ENCODE measurements at places on chromosomes 12 and 14.

- DNase-seq: no peak
Observed at GRCh38 chr14:20440465-20440864, 4.5 kb upstream of the KLHL33 start.

DNA sequence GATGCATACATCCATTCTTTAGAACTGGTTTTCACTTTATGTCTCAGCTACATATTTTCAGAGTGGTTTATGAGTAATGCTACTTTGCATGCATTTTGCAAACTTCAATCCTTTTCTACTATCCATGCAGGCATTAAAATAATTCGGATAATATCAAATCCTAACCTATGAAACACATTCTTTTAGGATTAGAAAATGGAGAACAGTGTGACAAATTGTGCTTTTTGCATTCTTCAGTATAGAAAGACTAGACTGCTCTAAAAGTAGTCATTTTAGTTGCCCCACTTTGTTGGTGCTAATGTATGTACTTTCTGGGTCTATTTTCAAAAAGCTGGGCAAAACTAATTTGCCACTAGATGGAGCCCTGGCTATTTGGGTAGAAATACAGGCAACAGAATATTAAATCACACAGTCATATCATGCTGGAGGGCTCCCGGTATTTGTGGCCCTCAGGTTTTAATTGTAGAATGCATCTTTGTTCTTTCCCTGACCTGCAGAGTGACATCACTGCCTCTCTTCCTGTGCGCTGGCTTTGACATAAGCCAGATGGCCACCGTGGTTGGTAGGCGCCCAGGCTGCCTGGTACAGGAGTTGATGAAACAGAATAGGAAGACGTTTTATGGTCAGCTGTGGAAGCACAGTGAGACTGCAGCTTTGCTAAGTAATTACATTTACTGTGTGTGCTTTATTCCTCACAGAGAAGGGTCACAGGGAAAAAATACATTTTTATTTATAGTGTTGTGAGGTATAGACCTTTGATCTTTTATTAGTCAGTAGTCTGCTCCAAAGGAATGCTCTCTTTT, 28.1 kb downstream of the MSRB3 start:
- DNase-seq: no peak

DNA sequence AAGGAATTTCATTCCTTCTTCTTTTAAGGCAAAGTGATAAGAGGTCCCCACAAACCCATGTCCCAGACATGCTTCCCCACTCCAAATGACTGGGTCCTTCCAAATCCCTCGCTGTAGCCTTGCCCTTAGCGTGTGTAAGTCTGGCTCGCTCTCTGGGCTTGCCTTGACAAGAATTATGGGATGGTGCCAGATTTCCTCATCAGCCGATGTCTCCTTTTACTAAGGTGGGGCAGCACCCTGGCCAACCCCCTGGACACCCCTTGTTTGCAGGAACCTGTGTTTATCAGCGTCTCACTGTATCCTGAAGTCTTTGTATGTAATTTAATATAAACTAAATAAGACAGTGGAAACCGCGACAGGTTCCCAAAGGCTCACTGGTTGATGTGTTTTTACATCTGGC, 493.3 kb downstream of the EGLN3 start:
- no peak for DNase-seq

- no peak for DNase-seq
Observed at GRCh38 chr12:116278279-116278626, 760 bp upstream of the MED13L start.

GRCh38 chr12:116982791-116983411, 72.2 kb downstream of the FBXW8 start:
- no peak for DNase-seq

DNA sequence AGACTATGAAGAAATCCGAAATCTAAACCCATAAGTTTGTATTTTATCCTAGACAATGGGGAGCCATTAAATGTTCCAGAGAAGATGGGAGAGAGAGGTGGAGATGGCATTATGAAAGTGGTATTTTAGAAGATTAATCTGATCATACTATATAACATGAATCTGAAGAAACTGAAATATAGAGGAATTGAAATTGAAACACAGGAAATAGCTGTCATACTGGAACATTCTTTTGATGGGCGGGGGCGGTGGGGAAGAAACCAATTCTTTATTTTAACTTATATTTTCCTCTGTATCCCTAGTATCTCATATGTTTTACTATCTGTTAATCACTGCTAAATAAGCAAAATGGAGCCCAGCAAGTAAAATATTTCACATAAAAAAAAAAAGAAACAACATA, 27.0 kb upstream of the FOXN3 start:
- no peak for DNase-seq

DNA sequence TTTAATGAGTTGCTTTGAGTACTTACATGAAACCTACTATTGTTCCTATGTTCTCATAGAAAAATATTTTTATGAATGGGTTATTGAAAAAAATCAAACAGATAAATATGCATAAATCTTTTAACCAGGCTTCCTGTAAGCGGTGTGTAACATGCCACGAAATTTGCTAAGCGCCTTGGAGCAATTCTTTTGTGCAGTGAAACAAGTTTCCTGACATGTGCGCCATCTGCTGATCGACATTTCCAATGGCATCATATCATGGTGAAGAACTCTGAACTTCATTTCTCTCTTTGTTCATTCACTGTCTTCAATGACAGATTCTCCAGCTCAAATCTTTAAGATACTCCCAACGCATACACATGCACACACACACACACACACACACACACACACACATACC, 145.6 kb upstream of the NAV3 start:
- no peak for DNase-seq

DNA sequence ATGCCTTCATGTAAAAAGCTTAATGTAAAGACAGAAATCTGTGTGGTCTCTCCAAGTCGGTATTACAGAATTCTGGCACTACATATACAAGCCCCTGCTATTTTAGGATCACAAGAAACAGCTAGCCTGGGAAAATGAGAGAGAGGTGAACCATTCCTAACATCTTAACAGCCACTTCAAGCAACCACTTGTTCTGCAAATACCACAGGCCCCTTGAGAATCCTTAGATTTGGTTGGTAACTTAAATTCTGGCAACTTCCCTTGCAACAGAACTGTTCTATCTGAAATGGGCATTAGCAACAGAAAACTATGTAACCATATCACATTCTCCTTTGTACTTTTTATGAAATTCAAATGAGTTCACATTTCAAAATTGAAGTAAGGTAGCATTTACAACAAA, 68.5 kb downstream of the SPPL3 start:
- no peak for DNase-seq

- no peak for DNase-seq
Observed at GRCh38 chr12:50508414-50508813, 3.6 kb downstream of the DIP2B start.

- no peak for DNase-seq
Observed at GRCh38 chr12:100199023-100199346, 1.6 kb upstream of the ACTR6 start.

DNA sequence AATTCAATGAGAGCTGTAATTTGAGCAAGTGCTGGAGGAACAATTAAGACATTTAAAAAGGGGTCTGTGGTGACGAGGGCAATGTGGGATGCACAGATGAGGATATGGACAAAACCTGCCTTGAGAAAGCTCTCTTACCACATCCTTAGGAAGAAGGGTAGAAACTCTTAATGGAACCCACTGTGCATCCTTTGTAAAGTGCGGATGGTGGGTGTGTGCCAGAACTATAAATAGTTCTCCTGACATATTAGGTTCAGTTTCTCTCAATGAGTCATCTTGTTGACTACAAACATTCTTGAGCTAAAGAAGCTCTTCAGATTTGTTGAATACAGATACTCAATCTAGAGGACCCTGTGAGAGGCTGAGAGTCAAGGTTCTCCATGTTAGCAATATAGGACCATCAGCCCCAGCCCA, 106.1 kb upstream of the ANO4 start:
- DNase-seq: no peak

DNA sequence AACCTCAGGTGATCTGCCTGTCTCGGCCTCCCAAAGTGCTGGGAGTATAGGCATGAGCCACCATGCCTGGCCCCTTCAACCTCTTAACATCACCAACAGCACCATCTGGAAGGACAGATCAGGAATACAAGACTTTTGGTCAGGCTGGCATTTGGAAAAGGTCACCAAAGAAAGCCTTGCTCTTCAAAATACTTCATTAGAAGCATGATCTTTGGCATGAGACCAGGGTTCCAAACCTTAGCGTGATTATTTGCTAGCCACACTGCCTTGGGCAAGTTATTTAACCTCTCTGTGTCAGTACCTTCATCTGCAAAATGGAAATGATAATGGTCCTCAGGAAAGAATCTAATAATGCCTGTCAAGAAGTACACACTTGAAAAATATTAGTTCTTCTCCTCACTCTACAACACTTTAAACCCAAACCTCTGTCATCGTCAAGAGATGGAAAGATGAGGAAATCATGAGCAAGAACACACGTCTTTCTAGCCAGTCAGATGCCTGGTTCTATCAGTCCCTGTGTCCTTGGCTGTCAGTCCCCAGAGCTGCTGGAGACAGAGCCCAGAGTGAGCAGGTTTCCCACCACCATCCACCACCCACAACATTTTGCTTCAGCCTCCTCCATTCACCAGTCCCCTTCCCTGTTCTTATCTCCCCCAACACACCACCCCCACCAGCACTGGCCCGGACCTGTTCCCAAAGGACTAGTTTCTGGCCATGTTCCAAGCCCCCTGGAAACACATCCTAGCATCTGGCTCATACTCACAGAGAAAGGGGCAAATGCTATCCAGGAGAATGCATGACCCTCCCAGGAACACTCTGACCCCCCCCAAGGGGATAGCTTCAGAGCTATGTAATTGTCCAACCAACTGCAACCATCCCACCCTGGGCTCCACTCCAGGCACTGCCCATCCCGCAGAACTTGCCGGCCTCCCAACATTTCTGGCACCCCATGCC, 2.0 kb downstream of the ADCY6 start:
- DNase-seq: no peak

GRCh38 chr12:15996254-15996653, 85.1 kb downstream of the DERA start:
- no peak for DNase-seq

GRCh38 chr14:79044894-79045624, 874.9 kb downstream of the NRXN3 start:
- DNase-seq: peak; percentile 62

DNA sequence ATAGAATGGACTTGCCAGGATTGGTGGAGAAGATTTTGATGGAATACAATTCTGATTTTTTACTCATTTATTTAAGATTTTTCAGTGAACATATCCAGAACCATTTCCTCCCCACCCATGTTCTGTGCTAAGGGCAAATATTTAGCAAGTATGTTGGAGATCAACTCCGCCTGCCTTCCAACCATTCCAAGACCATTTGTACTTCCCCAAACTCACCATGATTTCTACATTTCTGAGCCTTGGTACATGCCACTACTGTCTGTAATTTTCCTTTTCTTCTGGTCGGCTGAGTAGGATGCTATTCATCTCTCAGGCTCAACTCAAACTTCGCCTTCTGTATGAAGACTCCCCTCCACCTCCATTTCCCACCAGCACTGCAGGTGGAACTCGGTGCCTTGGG, 150.6 kb downstream of the NTF3 start:
- DNase-seq: no peak

- no peak for DNase-seq
Observed at GRCh38 chr12:32025906-32026305, 66.7 kb downstream of the RESF1 start.

DNA sequence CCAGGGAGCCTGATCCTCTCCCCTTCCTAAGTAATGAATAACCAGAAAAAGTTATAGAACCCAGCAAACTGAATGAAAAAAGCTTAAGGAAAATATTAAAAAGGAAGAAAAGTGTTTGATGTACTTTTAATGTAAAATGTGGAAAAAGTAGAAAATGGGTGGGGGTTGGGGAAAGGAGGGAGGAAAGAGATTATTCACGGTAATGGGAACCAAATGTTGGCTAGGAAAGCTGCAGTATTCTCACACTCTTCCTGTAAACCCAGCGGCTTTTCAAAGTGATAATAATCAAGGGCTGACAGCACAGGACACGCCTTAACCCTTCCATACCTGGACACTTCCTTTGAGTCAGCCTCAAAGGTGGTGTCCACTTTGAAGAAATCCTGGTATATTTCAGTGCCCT, 139.2 kb downstream of the TGFB3 start:
- no peak for DNase-seq

DNA sequence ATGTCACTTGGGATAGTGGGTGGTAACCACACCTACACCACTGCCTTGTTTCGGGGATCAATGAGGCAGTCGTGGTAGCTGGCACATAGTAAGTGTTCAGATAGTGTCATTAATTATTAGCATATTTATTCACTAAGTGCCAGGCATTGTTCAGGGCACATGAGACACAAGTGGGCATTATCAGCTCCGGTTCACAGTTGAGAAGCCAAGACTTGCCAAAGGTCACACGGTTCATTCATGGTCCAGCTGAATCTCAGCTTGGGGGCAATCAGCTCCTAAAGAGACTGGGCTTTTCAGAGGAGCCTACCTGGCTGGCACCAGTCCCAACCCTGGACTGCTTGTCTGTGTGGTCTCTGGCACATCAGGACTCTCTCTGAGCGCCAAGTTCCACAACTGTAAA, 121.3 kb downstream of the PTPN11 start:
- DNase-seq: no peak

- DNase-seq: no peak
Observed at GRCh38 chr14:64253672-64254071, 40.5 kb downstream of the ESR2 start.

DNA sequence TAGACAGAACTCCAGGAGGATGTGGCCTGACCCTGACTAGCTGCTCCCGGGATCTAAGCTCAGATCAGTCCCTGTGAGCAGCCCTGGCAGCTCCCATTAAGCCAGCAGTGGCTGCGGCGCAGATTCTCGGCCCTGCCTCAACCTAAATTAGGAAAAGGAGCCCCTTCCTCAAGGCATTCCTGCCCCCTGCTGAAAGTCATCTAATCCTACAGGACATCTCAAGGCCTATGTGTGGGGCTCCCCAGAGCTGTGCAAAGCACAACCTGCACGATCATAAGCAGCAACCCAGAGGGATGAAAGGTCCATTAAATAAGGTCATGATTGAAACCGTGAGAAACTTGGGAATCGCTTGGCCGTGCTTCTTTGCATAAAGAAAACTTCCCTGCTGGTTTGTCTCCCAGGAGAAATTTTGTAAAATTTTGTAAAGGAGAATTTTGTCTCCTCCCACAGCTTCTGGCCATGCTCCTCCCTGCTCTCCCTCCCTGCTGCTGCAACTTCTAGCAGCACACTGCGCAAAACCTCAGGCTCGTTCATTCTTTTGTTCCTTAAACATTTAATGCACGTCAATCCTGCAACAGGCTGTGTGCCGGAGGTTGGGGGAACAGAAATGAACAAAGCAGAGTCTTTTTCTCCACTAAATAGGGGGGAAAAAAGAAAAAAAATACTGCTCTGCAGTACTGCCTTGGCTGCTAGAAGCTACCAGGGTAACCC, 96.6 kb upstream of the SLC35F4 start:
- no peak for DNase-seq

- no peak for DNase-seq
Observed at GRCh38 chr12:12147111-12147510, 76.4 kb downstream of the BCL2L14 start.

DNA sequence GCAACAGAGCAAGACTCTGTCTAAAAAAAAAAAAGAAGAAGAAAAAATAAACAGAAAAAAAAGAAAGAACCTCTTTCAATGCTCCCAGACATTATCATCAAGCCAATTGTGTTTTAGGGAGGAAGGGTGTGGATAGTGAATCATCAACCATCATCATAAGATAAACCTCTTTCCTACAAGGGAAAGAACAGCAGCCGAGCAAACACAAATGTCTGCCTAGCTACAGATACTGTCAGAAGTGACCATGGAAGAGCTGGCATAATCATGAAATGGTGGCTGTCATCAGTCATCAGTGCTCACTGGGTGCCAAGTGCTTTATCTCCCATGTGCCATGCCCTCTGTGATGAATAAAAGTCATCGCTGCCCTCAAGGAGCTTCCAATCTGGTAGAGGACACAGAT, 46.6 kb downstream of the SLC17A8 start:
- no peak for DNase-seq

GRCh38 chr12:9340422-9341259, 132.4 kb upstream of the PZP start:
- DNase-seq: no peak
